ENCODE measurements at places on chromosomes 1 and 21.

- no peak for DNase-seq
Measured at GRCh38 chr21:17930093-17930492, 110.9 kb upstream of the C21orf91 start.

GRCh38 chr1:18972991-18973390, 16.5 kb upstream of the IFFO2 start:
- DNase-seq, result no peak

DNA sequence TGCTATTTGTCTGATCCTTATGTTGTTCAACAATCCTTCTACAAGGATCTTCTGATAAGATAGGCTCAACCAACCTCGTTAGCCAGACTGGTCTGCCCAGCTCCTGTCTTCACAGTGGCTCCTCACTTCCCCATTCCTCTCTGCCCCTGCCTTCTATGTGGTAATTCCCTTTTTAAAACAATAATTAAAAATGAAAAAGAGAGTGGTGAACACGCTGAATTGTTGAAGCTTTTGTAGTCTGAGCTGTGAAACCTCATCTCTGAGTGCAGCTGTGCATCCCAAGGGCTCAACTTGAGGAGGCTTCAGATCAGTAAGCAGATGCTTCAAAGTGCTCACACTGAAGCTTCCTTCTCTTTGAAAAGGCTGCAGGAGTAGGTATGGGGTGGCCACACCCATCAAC, 70.7 kb upstream of the JUN start:
- DNase-seq, result no peak

DNA sequence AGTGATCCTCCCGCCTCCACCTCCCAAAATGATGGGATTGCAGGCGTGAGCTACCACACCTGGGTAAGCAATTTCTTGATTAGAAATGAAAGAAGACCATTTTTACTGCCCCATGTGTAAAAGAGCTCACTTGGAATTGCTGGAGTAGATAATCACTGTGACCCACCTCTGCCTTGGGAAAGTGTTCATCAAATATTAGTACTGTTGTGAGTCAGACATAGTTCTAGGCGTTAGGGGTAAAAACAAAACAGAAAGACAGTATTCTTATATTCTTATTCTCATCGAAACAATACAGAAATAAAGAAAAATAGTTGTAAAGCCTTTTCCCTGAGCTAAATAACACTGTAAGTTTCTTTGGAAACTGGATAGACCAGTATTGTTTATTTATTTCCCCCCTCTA, 36.2 kb downstream of the CELF3 start:
- no peak for DNase-seq

DNA sequence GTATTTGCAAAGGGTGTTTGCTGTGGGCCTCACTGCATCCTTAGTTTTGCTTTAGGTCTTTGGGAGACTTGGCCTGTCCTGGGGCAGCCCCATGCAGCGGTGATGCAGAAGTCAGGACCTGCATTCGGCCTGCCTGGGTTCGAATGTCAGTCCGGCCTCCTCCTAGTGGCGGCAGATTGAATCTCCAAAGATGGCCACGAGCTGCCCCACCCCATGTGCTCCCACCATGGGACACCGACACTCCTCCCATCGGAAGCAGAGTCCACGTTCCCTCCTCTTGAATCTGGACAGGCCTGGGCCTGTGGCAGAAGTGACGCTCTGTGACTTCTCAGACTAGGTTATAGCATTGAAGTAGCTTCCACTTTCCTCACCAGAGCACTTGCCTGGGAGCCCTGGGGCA, 16.3 kb upstream of the NPPB start:
- DNase-seq, result no peak

DNA sequence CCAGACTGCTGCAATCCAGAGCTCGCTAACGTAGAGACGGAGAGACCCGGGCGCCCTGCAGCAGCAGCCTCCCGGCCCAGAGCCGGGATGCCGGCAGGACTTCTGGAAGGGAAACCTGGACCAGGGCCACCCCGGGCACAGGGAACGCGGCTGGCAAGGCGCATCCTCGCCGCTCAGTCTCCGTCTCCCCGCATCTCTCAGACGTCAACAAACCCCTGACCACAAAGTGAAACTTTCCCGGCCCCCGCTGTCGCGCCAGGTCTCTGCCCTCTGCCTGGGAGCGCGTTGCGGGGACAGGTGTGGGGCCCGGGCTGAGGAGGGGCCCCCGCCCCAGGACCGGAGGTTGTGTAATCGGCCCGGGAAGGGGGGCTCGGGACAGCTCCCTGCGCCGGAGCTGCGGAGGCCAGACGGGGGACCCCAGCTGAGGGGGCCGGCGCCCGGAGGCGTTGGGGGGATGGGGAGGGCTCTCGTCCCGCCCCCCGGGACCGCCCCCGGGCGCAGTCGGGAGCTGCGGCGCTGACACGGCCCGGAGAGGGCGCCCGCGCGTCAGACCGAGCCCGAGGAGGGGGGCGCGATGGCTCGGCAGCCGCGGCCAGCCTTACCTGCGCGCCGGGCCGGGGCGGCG, 116.6 kb upstream of the HIVEP3 start:
- DNase-seq, result no peak

- no peak for DNase-seq
Measured at GRCh38 chr1:78607334-78607927, 12.8 kb upstream of the IFI44L start.

DNA sequence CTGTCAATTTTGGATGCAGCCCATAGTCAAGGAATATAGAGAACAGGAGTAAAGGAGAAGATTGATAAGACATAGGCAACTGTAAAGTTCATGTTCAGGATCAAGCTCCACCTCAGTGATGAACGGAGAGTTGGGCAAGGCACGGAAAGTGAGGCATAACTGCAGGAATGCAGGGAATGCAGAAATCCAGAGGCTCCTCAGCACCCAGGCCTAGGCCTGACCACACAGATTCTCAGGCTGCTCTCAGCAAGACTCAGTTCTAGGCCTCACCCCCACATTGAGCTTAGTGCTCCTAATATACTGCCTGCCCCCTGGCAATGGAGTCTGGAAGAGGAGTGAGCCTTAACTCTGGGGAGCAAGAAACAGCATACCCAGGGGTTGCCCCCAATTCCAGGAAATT, 36.3 kb upstream of the S1PR1 start:
- DNase-seq, result no peak

GRCh38 chr1:91809317-91809716, 76.6 kb downstream of the TGFBR3 start:
- no peak for DNase-seq

GRCh38 chr1:80640978-80641377, 1159.8 kb upstream of the ADGRL2 start:
- DNase-seq, result no peak

DNA sequence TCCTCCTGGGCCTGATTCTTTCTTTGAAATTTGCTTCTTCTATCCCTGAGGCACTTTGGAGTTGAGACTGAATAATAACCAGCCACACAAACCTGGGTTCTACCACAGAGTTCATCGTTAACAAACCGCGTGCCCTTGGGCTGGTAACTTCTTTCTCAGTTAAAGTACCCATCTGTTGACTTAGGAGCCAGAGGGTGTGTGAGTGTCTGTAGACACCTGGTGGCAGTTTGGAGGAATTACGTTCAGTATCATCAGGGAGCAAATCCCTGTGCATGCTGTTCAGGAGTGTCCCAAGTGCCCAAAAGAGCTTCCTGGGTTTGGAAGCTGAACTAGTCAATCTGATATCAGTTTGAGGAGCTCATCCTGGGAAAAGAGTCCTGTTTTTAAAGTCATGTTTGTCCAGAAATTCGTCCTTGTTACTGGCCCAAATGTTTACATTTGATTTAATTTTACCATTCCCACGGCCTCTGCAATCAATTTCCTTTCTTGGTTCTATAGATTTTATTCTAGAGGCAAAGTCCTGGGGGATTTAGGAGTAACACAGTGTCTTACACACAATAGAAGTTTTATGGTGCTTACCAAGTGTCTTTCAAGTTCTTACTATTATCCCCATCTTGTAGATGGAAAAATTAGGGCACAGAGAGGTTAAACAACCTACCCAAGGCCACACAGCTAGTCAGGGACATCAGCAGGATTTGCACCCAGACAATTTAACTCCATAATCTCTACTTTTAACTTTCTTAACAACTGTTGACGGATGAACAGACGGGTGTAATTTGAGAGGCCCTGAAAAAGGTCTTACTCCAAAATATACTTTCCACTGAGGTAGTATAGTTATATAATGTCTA, 26.7 kb upstream of the RPTN start:
- no peak for DNase-seq

DNA sequence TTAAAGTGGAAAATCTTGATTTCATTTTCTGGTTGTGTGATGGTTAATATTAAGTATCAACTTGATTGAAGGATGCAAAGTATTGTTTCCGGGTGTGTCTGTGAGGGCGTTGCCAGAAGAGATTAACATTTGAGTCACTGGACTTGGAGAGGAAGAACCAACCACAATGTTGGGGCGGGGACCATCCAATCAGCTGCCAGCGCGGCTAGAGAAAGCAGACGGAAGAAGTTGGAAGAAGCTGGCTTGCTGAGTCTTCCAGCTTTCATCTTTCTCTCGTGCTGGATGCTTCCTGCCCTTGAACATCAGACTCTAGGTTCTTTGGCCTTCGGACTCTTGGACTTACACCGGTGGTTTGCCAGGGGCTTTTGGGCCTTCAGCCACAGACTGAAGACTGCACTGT, 832.6 kb upstream of the TMPRSS15 start:
- DNase-seq, result no peak

GRCh38 chr1:226466296-226466695, 58.4 kb upstream of the PARP1 start:
- DNase-seq, result no peak

- DNase-seq, result no peak
Measured at GRCh38 chr1:155022136-155022926, 11.2 kb downstream of the DCST2 start.

GRCh38 chr1:192343344-192343743, 26.6 kb downstream of the RGS21 start:
- DNase-seq, result no peak

DNA sequence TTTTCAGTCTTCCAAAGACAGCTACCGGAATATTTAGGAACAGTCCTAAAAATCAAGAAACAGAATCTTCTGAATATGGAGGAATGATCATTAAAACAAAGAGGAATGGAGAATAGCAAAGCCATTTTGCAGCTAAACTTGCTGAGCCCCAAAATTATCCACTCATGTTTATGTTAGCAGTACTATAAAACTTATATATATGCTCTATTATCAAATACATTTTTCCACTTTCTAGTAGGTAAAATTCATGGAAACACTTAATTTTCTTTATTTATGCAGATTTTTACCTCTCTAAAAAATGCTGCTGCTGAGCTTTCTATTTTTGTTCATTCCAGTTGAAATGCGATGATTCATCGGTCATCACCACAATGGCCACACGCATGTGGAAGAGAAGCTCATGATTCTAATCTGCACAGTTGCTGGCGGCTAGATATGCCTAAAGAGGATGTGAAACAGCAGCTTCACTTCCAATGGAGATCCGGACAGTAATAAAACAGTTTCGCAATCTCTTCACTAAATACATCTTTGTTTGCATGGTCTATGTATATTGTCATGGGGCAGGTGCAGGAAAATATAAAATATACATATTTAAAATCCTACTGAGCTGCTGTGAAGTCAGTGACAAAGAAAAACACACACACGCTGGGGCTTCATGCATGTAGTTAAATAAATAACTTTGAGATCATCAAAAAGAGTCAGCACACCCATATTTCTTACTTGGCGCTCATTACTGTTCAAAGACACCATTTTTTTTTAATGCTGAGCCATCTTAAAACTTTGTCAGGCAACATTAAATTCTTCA, 292.2 kb downstream of the SMYD3 start:
- no peak for DNase-seq

DNA sequence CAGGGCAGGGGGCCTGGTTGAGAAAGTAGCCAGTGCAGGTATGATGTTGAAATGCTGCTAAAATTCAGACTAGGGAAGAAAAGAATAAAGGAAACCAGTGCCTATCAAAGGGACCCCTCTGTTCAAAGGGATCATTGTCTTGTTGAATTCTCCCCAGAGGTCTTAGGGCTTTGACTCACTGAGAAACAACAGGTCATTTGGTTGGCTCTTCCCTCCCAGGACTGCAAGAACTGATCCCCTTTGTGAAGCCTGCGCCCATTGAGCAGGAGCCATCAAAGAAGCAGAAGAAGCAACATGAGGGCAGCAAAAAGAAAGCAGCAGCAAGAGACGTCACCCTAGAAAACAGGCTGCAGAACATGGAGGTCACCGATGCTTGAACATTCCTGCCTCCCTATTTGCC, 11.8 kb upstream of the CELSR2 start:
- no peak for DNase-seq

- no peak for DNase-seq
Measured at GRCh38 chr21:39720126-39720778, 24.7 kb upstream of the IGSF5 start.

All from cerebellar nuclear complex (tissue), 1 donor.